Fibroblast of lung (primary cell): ENCODE measurements at places on chromosomes 16 and 17.

DNA sequence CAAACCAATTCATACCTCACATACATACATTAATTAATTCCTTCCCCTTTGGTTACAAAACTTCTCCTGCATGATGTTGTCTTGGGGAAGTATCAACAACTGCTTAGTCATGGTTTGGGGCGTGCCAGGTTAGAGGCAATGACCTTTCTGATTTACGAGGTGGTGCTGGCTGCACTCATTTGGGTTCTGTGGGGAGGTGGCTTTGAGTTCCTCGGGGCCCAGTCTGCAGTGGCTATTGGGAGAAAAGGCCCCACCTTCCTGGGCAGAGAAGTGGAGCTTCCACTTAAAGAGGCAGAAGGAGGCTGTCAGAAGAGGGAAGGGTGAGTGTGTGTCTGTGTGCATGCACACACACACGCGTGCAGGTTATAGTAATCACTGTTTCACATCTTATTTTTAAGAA lies 10.2 kb upstream of the ETV4 start:
- peak; percentile 91 for DNase-seq

- no peak for DNase-seq
Observed at GRCh38 chr17:64773386-64773835, 111.3 kb upstream of the SMURF2 start.

DNA sequence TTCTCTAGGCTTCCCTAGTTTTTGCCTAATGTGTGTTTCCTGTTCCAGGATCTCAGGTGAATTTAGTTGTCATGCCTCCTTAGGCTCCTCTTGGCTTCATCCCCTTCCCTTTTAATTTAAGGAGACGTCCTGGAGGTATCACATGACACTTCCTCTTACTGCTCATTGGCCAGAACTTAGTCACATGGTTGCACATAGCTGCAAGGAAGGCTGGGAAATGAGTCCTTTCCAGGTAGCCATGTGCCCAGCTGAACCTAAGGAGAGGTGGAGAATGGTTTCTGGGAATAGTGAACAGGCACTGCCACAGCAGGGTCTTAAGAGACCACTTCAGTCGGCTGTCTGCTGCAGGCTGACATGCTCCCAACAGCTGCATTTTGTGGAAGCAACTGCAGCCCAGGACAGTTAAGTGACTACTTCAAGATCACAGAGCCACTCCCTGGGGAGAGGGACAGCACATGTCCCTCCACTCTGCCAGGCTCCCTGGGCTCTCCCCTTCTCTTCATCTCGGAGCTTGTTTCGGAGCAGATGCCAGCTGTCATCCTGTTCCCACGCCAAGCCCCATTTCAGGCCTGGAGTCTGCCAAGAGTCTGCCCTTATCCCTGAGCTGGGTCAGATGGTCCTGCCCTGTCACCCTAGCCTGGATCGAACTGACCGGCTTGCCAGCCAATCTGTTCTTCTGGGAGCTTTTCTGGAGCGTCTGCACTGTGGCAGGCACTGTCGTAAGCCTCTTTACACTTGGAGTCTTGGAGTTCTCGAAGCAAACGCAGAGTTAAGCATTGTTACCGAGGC lies 81.4 kb upstream of the FOXF1 start:
- no peak for DNase-seq

- DNase-seq = peak; percentile 67
Observed at GRCh38 chr16:66502020-66502913, 47.7 kb downstream of the TK2 start.

DNA sequence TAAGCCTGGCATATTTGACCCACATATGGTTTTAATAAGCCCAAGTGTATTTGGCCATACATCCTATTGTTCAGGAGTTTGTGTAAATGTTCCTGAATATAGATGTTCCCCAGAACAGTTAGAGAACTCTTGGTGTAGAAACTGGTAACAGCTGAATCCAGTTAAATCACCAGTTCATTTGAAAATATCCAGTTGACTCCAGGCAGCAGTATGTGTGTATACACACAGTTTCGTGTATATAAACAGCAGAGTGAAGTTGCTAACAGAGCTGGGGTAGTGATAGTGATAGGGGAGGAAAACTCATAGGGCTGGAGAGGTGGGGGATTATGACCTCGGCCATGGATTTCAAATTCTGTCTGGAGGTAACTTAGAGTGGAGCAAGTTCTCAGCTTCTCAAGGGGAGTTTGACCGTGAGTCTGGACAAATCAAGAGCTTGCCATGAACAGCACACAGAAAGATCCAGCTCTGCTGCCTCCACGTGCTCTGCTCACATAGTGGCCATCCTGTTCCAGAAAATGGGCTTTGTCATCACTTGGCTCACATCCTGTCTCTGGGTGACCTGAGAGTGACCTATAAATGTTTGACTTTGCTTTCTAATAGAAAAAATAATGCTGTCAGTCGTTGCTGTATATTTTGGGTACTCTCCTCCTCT lies 30.6 kb upstream of the MMD start:
- peak; percentile 94 for DNase-seq

- DNase-seq = no peak
Observed at GRCh38 chr16:30030011-30030685, 923 bp downstream of the TLCD3B start.

- peak; percentile 97 for DNase-seq
Observed at GRCh38 chr17:69757688-69758430, 317.2 kb upstream of the KCNJ16 start.

GRCh38 chr17:44263345-44263902 lies 4.5 kb downstream of the SLC4A1 start:
- no peak for DNase-seq

GRCh38 chr17:82227629-82228277 lies 1.1 kb upstream of the SLC16A3 start:
- DNase-seq = no peak

GRCh38 chr16:70649300-70649699 lies 2.9 kb downstream of the IL34 start:
- DNase-seq = no peak
